Upper lobe of left lung (tissue), 6 donors: ENCODE measurements at places on chromosomes 2 and 18. TPM values are rescaled to one million over a fixed set of nuclear protein-coding genes. Genes with fewer than 3 reads are reported as not detected.

Gene DCDC2C
- total RNA-seq, result not detected

Gene LAMA3
- 202 TPM for total RNA-seq

Gene MROH2A
- total RNA-seq, result not detected

Gene MOCOS
- total RNA-seq, result 4.7 TPM

Gene PCARE
- total RNA-seq, result 0.15 TPM

Gene PLCD4
- 0.98 TPM for total RNA-seq

Gene MZT2B
- total RNA-seq, result 143 TPM

Gene CFAP65
- 15.5 TPM for total RNA-seq

Gene ITPRIPL1
- total RNA-seq, result 1.0 TPM

Gene RSAD2
- total RNA-seq, result 20.0 TPM

Gene EFR3B
- 10.1 TPM for total RNA-seq

Gene POTEJ
- total RNA-seq, result not detected

Gene SIX3
- not detected for total RNA-seq

Gene LRP2
- 26.2 TPM for total RNA-seq

Gene PSTPIP2
- total RNA-seq, result 10.2 TPM

Gene ANKRD30B
- total RNA-seq, result not detected

Gene MFSD2B
- total RNA-seq, result 0.76 TPM

Gene SLC4A1AP
- total RNA-seq, result 20.3 TPM
